Body of pancreas (tissue), 4 donors: ENCODE measurements at places on chromosomes 5 and 9.

GRCh38 chr5:55533521-55534435 is 986 bp downstream of the PLPP1 start:
- DNase-seq, result no peak

- peak; percentile 55 for DNase-seq
Measured at GRCh38 chr9:113705928-113706519, 170.1 kb upstream of the ZNF618 start.

- DNase-seq, result no peak
Measured at GRCh38 chr5:178340637-178341036, 108.0 kb upstream of the PHYKPL start.

- DNase-seq, result no peak
Measured at GRCh38 chr9:83625178-83625577, 2.2 kb downstream of the IDNK start.

DNA sequence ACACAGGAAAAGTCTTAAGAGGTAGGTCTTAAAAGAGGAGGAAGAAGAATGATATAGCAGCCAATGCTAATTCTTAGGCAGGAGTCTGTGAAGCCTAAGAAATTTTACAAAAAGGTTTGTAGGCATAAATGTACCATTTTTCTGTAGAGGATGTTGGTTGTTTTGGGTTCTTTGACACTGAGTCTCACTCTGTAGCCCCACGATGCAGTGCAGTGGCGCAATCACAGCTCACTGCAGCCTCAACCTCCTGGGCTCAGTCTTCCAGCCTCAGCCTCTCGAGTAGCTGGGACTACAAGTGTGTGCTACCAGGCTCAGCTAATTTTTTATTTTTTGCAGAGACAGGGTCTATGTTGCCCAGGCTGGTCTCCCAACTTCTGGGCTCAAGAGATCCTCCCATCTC is 37.7 kb upstream of the RNF38 start:
- DNase-seq, result no peak
